ENCODE measurements at places on chromosomes 2 and 18.

DNA sequence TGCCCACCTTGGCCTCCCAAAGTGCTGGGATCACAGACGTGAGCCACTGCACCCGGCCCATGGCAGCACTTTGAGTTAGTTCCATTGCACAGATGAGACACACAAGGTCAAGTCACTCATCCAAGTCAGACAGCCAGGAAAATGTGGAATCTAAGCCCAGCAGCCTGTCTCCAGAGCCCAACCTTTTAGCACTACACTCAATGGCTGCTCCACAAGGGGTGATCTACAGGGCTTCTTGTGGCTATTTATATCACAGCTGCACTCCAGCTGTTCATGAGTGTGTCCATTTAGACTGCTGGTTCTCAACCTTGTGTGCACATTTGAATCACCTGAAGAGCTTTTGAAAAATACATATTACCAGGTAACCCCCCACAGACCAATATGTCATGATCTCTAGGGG is 72.9 kb upstream of the RPL31 start:
- DNase-seq, result no peak

DNA sequence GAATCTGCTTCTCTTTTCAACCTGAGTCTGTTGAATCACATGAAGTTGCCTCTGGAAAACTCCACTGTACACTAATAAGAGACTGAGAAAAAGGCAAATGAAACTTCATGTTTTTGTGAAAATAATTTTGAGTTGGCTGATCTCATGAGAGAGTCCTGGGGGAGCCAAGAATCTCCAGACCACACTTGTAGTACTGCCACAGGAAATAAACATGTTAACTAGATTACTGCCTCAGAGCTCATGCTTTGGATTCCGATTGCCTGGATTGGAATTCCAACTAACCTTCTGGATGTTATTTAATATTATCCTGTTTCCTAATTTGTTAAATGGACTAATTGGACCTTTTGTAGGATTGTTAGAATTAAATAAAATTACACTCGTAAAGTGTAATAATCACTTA is 25.2 kb downstream of the NUP35 start:
- no peak for DNase-seq

DNA sequence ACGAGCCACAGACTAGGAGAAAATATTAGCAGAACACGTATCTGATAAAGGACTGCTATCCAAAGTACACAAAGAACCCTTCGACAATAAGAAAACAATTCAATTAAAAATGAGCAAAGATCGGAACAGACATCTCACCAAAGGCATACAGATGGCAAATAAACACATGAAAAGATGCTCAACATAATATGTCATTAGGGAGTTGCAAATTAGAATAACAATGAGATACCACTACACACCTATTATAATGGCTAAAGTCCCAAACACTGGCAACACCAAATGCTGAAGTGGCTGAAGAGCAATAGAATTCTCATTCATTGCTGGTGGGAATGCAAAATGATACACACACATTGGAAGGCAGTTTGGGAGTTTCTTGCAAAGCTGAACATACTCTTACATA is 33.1 kb downstream of the SERTAD2 start:
- DNase-seq, result no peak

- no peak for DNase-seq
Measured at GRCh38 chr18:37277804-37278203, 287.8 kb downstream of the CELF4 start.

DNA sequence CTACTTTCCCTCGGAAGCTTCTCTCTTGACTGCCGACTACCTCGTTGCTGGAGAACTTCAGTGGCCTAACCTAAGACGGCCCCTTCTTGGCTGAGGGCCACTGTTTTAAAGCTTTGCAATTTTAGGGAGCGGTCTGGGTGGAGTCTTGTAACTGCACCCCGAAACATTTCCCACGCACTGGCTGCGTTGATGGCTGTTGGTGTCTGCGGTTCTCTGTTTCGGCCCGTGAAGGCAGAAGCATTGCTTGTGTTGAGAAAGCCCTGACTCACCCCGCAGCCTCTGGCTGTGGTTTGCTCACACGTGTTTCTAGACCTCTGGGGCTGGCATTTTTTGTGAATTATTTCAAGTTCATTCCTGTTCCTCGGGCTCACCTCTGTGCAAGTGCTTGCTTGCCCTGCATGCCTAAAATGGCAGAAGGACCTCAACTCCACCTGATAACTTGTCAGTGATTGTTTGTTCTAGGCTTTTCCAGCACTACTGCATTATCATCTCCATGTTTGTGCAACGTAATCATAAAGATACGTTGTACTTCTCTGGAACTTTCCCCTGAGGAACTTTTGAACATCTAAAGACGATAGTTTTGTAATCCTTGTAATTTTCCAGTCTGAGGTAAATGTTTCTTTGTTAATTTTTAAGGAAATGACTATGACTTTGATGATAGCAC is 94.2 kb upstream of the DLX2 start:
- no peak for DNase-seq

- DNase-seq, result no peak
Measured at GRCh38 chr18:28044036-28044435, 132.9 kb downstream of the CDH2 start.

DNA sequence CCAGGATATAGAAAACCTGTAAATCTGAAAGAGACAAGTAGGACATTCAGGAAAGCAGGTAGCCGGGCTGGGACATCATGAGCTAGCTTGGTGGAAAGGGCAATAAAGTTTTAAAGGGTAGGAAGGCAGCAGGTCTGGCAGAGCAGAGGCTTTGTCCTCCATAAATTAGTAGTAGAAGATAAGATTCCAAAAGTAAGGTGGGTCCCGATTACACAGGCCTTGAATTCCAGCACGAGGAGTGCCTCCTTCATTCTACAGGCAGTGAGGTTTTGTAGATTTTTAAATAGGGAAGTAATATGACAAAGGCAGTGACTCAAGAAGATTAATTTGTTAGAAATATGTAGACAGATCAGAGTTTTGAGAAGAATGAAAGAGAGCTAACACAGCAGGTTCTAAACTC is 160.7 kb downstream of the DTNB start:
- DNase-seq, result no peak

DNA sequence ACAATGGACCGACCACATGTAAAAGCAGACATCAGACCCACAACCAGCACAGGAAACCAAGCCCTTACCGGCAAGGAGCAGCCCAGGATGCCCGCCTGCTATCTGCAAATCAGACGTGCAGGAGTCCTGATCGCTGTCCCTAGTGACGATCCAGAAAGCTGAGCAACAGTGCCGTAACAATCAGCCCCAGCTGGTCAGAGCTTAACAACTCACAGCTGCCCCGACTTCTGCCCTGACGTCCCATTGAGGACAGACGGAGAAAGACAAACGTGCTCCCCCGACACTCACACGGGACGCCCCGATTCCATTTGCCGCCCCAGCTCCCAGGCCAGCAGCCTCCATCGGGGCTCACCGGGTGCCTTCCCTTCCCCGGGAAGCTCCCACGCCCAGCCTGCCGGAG is 39.8 kb upstream of the PXDN start:
- DNase-seq, result no peak

DNA sequence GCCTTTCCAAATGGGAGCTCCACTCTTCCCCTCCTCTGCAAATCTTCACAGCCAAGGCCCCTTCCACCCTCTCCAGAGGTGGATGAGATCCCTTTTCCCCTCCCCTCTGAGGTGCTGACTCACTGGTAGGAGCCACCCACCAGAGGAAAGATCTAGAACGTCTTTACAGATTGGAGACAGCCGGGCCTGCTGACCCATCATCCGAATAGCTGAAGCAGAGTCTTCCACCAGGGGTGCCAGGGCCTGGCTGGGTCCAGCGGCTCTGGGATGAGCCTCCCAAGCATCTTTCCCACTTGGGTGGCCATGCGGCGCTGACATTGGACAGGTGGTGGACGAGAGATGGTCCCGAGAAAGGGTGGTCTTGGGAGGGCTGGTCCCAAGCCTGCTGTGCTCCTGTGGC is 9.0 kb downstream of the ERFE start:
- no peak for DNase-seq

DNA sequence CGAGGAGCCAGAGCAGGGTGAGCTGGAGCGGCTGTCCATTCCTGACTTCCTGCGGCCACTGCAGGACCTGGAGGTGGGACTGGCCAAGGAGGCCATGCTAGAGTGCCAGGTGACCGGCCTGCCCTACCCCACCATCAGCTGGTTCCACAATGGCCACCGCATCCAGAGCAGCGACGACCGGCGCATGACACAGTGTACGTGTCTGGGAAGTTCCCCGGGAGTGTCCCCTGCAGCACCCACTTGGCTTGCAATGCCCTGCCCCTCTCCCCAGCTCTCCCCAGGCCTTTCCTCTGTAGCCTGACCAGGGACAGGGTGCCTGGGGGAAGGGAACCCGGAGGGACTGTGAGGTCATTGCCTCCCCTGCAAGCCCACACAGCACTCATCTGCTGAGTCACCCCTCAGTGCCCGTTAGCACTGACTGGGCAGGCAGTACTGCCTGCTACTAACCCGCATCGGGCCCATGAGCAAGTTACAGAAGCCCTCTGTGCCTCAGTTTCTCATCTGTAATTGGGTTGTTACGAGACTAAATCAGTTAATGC is 29.4 kb upstream of the GMPPA start:
- DNase-seq, result no peak

GRCh38 chr2:67798541-67799160 is 264.2 kb downstream of the C1D start:
- DNase-seq, result no peak

DNA sequence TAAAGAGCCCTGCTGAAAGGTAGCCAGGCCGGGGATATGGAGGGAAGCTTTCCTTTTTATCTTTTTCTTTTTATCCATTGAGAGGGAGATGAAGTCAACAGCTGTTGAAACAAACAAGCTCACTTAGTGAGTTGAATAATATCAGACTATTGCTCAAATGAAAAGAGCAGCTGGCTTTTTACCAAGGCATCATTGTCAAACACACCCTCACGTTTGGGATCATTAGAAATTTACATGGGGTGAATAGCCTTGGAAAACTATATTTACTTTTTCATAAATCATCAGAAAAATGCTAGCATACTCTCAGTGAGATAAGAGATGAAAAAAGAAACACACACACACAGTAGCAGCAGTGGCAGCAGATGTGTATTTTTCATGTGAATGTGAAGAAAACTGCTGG is 71.5 kb upstream of the HNMT start:
- no peak for DNase-seq

GRCh38 chr2:12210016-12210933 is 463.8 kb downstream of the LPIN1 start:
- DNase-seq, result no peak

All from activated naive CD8-positive, alpha-beta T cell treated with anti-CD3 and anti-CD28 coated beads, Interleukin-2, amount 50 U/mL, for 16 hours (primary cell).